ENCODE measurements at places on chromosomes 16 and 17. TPM values are rescaled to one million over a fixed set of nuclear protein-coding genes. Genes with fewer than 3 reads are reported as not detected.

DNA sequence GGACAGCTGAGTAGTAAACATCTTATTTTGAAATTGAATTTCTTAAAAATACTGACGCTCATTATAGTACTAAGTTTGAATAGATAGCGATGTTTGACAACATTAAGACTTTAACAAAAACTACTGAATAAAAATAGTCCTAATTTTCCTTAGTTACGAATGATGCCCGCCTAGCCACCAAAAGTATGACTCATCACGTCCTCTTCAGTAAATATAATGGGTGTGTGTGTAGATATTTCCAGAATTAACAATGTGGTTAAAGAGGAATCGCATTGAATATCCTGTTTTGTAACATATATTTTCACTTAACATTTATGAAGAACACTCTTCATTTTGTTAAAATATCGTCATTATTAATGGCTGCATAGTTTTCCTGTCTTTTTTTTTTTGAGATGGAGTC is 187.6 kb downstream of the MYO1D start:
- no peak for DNase-seq

The CLUH gene
- 178 TPM for total RNA-seq

GRCh38 chr17:29510953-29511352 is 55.9 kb downstream of the ABHD15 start:
- no peak for DNase-seq

The C17orf67 gene
- total RNA-seq, result 4.4 TPM

DNA sequence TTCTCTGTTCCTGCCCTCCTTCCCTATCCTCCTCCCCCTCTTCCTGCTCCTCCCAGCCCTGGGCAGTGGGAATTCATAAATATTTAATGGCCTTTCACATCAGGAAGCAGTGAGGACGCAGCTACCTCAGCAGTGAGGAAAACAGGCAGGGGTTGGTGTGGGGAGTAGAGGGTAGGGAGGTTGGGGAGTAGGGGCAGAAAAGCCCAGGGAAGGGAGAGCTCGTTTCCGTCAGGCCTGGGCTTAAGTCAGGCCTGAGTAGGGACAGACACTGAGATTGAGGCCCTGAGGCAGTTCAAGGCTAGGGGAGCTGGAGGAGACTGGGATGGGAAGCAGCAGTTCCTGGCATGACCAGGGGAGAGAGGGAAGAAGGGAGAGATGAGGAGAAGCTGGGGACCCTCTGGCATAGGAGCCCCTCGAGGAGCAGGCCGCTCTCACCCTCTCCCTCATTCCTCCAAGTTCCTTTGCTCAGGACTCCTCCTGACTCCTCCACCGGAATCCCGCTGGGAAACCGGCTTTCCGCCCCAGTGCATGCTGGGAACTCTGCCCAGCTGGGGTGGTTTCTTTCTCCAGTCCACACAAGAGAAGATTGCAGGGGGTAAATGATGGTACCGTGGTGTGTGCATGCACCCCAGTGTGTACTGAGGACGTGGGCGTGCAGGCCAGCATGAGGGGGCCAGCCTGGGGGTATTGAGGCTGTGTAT is 6.2 kb downstream of the SAMD14 start:
- no peak for DNase-seq

- peak; percentile 88 for DNase-seq
Measured at GRCh38 chr16:12095275-12096156, 119.0 kb downstream of the SNX29 start.

DNA sequence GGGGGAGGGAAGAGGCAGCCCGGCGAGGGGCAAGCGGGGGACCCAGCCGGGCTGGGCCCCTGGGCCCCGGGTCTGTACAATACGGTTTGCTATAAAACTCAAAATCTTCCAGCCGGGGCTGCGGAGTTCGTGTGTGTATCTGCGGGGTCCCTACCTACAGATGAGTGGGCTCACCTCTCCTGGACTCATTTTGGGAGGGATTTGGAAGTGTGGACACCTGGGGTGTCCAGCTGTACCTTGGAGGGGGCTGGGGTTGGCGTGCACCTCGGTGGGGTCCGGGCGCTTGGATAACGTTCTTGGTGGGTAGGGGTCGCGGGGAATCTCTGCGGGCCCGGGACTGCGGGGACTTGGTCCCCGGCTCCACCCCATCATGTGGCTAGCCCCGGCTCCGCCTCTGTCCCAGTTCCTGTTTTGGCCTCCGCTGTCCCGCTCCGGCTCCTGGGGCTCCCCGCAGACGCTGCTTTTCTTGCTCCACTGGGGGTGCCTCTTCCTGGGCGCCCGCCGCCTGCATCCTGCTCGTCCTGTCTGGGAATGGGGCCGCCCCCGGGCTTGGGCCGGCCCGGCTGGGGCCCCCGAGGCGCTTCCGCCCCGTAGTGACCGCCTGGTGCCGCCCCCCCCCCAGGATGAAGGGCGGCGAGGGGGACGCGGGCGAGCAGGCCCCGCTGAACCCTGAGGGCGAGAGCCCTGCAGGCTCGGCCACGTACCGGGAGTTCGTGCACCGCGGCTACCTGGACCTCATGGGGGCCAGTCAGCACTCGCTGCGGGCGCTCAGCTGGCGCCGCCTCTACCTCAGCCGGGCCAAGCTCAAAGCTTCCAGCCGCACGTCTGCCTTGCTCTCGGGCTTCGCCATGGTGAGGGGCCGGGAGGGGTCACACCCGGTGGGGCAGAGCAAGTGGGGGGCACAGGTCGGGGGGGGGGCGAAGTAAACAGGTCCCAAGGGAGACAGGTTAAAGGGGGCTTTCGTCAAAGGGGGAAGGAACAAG is at the start of gene ORAI3:
TSS of gene ORAI3 (plus strand) at position 402 of the 983 bp plus-strand sequence. CDS start at position 624, 222 bp downstream.
- DNase-seq, result peak; percentile 87

GRCh38 chr17:36731811-36732210 is 130.4 kb downstream of the MRM1 start:
- no peak for DNase-seq

DNA sequence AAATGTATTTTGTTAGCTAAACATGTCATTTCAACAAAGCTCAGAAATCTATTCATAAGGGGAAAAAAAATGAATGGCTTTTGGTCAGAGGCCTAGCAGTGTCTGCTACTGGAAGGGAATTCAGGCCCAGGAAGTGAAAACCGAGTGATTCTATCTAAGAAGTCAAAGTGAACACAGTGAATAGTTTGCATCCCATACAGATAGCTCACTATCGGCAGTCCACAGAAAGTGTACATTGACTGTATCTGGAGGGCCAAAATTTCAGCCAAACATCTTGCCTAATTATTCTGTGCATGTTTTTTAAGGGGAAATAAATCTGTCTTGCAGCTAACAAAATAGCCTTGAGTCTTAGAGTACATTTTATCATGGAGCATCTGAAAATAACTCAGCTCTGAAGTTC is 214.4 kb upstream of the CACNG5 start:
- DNase-seq, result no peak

DNA sequence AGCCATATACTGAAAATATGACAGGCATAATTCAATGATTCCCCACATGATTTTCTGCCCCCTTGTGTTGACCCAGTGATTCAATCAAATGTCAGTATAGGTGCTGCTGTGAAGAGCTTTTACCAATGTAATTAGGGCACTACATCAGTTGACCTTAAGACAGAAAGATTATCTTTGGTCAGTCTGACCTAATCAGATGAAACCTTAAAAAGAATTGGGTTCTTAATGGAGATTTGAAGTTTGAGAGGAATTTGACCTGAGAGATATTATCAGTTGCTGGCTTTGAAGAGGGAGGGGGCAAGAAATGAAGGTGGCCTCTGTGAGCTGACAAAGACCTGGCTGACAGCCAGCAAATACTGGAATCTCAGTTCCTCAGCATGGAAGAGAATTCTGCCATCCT is 358.7 kb upstream of the CA10 start:
- DNase-seq, result no peak

The HOXB13 gene
- total RNA-seq, result not detected

GRCh38 chr16:24729951-24730815 is 732 bp downstream of the TNRC6A start:
- no peak for DNase-seq

DNA sequence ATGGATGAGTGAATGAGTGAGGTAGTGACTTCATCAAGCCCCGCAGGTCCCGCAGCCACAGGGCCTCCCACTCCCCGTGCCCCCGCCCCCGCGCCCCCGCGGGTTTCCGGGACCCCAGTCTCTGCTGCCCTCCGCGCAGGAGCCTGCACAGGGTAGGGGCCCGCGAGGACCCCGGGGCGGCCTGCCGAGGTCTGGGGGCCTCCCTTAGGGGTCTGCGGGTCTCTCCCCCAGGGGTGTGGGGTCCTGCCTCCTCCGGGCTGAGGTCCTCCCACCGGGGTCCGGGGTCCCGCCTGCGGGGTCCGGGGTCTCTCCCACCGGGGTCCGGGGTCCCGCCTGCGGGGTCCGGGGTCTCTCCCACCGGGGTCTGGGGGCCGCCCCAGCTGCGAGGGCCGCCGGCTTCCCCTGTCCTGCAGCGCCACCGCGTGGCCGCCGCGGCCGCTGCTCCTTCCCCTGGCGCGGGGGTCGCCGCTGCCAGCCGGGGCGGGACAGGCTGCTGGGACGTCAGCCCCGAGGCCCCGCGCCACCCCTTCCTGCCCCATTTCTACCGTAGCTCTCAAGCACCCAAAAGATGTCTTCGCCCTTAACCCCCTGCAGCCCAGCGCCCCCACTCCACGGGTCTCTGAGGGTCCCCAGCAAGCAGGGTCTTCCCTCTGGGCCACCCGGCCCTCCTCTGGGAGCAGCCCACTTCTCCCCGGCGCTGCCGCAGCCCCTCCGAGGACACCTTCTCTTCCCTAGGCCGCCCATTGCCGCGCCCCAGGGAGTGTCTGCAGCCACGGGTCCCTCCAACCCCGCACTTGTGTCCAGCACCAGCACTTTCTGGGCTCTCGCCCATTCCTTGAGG is 10.4 kb upstream of the CHMP6 start:
- DNase-seq, result peak; percentile 84

DNA sequence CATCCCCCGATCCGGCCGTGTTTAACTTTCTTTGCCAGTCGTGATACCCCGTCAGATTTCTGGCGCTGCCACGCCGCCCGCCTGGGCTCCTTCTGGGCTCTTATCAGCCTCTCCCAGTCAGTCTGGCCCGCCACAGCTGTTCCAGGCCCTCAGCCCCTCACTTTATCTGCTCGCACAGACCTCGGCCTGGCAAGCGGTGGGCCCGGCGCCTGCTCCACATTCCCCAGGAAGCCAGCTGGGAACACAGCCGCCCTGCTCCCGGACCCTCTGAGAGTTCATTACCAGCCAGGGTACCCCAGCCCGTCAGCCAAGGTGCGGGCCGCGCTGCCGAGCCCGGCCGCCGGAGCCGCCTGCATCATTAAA is 157.5 kb downstream of the ZNF423 start:
- no peak for DNase-seq

GRCh38 chr17:47905221-47905733 is 9.2 kb downstream of the SP2 start:
- DNase-seq, result no peak

DNA sequence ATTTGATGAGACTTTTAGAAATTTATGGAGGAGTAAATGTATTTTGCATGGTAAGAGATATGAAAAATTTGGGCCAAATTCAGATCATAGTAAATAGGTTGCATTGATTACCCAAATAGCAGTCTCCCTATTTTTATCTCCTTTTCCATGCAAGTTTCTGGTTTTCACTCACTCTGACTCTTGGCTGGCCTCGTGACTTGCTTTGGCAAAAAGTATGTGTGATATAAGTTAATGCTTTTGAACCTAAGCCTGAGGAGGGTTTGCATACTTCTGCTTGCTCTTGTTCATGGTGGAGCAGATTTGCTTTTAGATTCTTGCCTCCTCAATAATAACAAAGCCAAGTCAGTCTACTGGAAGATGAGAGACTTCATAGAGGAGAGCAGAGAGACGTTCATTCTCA is 1045.9 kb upstream of the CDH8 start:
- DNase-seq, result no peak

DNA sequence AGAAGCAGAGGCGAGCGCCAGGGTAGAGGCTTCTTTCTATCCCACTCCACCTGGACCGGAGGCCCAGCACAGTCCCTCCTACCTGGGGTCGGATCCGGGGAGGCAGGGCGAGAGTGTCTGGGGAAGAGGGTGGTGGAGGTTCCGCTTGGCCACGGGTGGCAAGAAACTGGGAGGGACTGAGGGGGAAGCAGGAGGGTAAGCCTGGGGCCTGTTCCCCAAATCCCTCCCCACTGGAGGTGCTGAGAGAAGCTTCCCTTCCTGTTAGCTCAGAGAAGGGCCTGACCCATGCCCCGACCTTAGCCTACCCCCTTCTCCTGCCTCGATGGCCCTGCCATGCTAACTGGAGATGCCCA is 1.8 kb upstream of the TPPP3 start:
- no peak for DNase-seq

The CFAP119 gene
- total RNA-seq, result 4.0 TPM

The NPIPB9 gene
- 3.6 TPM for total RNA-seq

The LGALS9B gene
- total RNA-seq, result not detected

- peak; percentile 82 for DNase-seq
Measured at GRCh38 chr17:82848022-82848592, 8.3 kb upstream of the ZNF750 start.

GRCh38 chr17:77436481-77436880 is 295.7 kb downstream of the SEC14L1 start:
- DNase-seq, result no peak

The REXO5 gene
- total RNA-seq, result 11.7 TPM

GRCh38 chr17:82698974-82699442 is 510 bp upstream of the RAB40B start:
- no peak for DNase-seq

GRCh38 chr17:36131421-36131820 is 27.8 kb downstream of the CCL4 start:
- no peak for DNase-seq

The GCGR gene
- total RNA-seq, result not detected

GRCh38 chr17:68432086-68432864 is 25.0 kb downstream of the WIPI1 start:
- DNase-seq, result no peak

The PDPK1 gene
- total RNA-seq, result 50.7 TPM

GRCh38 chr17:33498069-33498468 is 205.0 kb upstream of the ASIC2 start:
- DNase-seq, result no peak

The ACSM2A gene
- 0.17 TPM for total RNA-seq
